ENCODE measurements at places on chromosomes 1 and 21. TPM values are rescaled to one million over a fixed set of nuclear protein-coding genes. Genes with fewer than 3 reads are reported as not detected.

URB2 gene
- polyA plus RNA-seq = 8.7 TPM

CLEC20A gene
- polyA plus RNA-seq = 0.30 TPM

TSPAN1 gene
- polyA plus RNA-seq = 50.1 TPM

IVL gene
- 0.23 TPM for polyA plus RNA-seq

INAVA gene
- 33.8 TPM for polyA plus RNA-seq

ALX3 gene
- not detected for polyA plus RNA-seq

LDLRAD1 gene
- not detected for polyA plus RNA-seq

EIF3I gene
- 174 TPM for polyA plus RNA-seq

AMY2B gene
- polyA plus RNA-seq = 75.7 TPM

DCST1 gene
- polyA plus RNA-seq = 0.58 TPM

OR2L13 gene
- polyA plus RNA-seq = not detected

S100A8 gene
- 3.4 TPM for polyA plus RNA-seq

GRCh38 chr1:19397217-19397945 is 85.3 kb downstream of the SLC66A1 start:
- DNase-seq = no peak

DNA sequence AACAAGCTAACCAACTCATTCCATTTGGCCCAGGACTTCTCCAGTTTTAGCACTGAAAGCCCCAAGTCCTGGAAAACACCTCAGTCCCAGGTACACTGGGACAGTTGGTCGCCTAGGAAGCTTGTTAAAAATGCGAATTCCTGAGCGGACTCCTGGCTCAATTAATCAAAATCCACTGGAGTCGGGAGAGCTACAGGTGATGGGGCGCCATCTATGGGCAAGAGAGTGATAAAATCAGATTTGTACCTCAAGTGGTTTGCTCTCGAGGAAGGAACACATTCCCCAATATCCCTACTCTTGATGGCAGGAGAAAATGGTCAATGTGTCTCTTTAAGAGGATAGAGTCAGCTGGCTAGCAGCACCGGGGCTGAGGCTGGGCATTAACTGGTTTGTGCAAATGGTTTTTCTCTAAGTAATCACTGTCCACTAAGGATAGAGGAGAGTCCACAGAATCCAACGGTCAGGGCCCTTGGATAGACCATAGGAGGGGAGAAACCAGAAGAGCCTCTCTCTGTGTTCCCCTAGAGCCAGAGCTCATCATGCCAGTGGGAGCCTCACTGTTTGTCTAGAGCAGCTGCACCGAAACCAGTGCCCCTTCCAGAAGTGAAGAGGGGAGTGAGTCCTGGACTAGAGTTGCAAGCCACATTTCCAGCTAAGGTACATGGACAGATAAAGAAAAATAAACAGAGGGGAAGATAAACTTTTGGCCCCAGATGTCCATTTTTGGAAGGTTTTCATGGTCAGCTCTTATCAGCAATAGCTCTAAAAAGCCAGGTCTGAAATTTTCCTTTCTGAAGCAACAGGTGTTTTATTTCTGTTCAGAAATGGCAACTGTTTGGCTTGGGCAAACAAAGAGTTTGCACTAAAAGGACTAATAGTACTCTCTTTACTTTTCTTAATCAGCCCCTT is 148.5 kb downstream of the TENT5C start:
- DNase-seq = peak; percentile 79

DNA sequence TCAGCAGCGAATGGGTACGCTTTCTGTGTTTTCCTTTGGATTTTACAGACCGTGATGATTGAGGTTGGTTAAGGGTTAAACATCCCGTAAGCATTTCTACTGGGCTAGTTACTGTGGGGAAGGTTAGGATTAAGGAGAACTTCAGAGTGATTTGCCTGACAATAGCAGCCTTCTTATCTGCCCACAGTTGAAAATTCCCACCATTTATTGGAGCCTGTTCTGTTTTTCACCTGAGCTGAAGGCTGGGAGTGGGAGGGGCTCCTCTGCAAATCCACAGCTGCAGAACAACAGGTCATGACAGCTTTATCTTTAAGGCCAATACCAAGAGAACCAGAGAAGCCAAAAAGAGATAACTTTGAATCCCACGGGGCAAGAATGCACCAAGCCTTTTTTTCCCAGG is 168.6 kb downstream of the KAZN start:
- DNase-seq = no peak

DNA sequence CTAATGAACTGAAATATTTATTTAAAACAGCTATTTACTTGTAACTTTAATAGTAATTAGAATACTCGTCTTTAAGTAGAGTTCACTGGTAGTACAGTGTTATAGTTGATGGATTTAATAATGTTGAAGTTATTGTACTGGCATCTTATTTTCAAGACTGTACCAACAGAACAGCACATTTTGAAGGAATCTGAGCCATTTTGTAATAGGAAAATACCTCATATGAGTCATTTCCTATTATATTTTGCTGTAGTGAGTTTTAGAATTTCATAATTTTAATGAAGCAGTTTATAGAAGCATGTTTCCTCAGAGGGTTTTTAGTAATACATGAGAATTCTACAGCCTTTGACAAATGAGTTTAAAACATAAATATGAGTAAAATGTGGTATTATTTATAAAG is 258.3 kb downstream of the OLFM3 start:
- DNase-seq = no peak

DNA sequence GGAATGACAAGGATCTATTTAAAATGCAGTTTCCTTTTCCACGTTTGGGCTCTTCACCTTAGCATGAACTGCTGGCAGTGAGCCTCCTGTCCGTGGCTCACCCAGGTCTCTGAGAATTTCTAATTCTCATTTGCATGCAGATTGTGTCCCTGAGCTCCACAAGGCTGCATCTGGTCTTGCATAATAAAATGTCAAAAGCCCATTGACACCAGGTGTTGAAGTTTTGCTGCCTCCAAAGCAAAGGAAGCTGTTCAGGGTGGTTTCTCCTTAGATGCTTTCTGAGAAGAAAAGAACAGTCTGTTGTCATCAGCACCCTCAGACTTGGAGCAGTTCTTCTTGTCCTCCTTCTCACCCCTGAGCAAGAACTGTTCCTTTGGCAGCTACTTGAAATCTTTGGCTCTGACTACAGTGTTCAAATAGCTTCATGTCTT is 433.1 kb upstream of the KAZN start:
- DNase-seq = no peak

- no peak for DNase-seq
Measured at GRCh38 chr1:30877205-30877912, 31.2 kb downstream of the SDC3 start.

GRCh38 chr1:116540088-116540487 is 30.7 kb downstream of the CD58 start:
- no peak for DNase-seq

GRCh38 chr1:201406831-201407406 is 7.8 kb upstream of the LAD1 start:
- no peak for DNase-seq

DNA sequence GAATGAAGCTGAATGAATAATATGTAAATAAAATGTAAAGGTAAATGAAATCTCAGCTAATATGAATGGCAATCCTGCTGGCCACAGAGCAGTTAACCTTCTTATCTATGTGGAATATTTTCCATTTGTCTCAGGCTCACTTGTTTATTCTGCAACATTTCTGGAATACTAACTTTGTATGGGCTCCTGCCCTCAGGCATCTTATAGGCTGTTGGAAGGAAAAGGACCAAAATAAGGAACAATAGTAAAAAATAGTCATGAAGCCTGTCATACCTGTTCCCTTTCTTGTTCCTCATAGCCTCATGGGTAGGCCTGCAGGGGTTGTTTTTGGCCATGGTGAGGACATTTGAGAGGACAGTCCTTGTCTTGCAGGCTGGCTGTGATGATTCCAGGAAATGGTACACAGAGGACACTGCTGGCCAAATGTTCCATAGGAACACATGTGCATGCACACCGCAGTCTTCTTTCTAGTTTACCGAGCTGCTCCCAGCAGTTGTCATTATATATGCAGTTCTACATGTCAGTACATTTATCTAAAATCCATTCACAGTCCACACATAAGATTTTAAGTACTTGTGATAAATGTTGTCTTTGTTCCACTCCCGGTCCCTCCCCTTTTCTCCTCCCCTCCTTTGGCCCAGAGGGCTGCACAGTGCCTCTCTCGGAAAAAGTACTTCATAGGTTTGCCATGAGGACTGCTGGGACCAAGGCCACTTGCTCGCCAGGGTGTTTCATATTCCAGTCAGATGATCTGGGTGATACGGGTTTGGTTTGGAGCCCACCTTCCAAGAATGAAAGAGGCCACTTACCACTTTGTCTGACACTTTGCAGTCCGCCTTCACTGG is 15.2 kb upstream of the KCNQ4 start:
- DNase-seq = no peak

- peak; percentile 59 for DNase-seq
Measured at GRCh38 chr1:43530483-43531106, at the start of gene PTPRF. TSS of gene PTPRF (plus strand) at chr1:43530883. CDS start at chr1:43545076, 14,193 bp downstream.

DNA sequence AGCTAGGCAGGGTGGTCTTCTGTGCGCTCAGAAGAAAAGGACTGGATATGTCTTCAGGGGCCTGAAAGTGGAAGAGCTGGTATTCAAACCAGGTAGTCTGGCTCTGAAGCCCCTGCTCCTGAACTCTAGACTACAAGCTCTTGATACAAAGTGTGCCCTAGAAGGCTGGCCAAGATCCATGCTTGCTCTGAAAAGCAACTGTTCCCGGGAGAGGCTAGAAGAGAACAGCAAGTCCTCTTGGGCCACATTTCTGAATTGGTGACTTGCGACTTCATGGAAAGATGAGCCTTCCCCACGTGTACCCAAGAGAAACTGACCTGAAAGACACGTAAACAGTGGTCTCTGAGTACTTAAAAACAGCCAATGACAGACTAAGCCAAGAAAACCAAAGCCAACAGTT is 123.3 kb upstream of the GRIK3 start:
- no peak for DNase-seq

DNA sequence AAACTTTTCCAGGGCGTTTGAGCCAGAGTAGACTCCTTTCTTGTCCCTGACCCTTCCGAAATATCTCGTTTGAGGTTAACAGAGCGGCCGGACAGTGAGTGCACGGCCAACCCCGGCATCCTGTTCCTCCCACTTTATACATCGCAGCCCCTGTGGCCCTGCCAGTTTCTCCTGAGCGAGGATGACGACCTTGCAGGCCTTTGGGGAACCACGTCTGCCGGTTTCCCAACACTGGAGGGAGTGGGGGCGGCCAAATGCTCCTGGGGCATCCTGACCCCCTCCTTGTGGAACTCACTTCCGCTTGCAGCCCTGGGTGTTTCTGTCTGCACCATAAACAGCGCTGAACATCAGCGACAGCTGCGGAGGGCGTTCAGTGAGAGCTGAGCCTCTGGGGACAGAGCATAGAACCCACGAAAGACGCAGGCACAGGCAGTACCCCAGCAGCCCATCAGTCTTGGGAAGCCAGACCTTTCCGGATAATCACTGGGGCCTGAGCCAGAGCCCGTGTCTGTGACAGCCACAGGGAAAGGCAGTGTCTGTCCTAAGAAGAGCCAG is 4.8 kb upstream of the KCNAB2 start:
- no peak for DNase-seq

DNA sequence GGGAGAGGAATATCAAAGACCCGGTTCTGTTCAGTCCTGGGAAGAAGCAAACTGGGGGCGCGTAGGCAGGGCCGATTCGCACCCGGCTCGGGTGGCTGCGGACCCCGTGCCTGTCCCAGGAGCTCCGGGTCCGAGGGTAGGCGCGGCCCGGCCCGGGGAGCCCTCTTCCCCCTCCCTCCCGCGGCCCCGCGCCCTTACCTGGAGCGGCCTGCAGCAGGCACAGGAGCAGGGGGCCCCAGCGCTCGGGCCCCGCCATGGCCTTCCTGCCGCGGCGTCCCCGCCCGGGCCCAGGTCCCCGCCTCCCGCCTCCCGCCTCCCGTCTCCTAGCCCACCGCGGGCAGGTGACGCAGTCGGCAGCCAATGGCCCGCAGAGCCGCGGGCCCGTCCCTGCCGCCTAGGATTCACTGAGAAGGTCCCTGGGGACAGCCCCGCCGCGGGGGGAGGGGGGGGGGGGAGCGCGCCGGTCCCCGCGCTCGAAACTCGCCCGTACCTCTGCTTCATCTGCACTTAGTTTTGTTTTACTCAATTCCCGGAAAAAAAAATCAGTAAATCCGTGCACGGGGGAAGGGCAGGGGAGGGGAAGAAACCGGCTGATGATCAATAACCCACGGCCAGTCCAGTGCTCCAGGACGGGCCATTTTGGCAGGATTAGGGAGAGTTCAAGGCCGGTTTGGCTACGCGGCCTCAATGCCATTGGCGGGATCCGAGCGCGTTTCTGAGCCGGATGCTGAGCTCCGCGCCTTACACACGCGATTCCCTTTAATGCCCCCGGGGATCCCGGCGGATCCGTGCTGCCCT is at the start of gene IFNLR1:
TSS of gene IFNLR1 (minus strand) at position 297 of the 798 bp plus-strand sequence. CDS start at position 256, 41 bp downstream.
- peak; percentile 74 for DNase-seq

DNA sequence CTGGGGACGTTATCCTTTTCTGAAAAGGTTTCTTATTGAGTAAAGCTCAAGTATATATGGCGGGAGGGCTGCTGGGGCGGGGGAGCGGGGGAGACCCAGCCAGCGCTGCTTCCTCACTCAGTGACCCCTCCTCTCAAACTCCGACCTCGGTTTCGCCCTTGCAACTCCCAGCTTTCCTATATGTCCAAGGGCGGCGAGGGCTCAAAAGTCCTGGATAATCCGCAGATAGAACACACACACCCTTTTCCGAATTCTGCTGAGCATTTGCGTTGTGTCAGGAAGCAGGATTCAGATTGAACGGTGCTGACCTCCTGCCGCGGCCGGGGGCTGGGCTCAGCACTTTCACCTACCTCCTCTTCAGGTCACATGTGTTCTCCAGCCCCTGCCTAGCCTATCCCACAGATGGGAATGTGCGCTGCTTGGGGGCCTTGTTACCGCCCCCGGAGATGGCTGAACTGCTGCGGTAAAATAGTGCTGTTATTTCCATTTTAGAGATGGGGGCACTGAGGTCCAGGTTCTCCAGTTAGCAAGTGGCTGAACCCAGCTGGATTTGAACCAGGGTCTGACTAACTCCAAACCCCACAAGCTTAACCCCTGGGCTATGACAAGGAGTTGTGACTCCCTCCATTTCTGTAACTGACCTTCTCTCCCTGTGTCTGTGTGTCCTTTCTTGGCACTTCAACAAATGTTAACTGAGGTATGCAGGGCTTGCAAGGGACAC is 795 bp upstream of the AHDC1 start:
- no peak for DNase-seq
